GM12878 (cell line): ENCODE measurements at places on chromosomes 1 and 21. TPM values are rescaled to one million over a fixed set of nuclear protein-coding genes. Genes with fewer than 3 reads are reported as not detected.

The FOXD3 gene
- not detected in 2 replicates for total RNA-seq

The SIPA1L2 gene
- 0.05 and 0.18 TPM in 2 replicates for total RNA-seq

The FCRL3 gene
- 0.08 TPM in 1 of 2 replicates, not detected in the other for total RNA-seq

GRCh38 chr1:153610334-153610733 lies 2.6 kb downstream of the S100A16 start:
- no peak for DNase-seq

DNA sequence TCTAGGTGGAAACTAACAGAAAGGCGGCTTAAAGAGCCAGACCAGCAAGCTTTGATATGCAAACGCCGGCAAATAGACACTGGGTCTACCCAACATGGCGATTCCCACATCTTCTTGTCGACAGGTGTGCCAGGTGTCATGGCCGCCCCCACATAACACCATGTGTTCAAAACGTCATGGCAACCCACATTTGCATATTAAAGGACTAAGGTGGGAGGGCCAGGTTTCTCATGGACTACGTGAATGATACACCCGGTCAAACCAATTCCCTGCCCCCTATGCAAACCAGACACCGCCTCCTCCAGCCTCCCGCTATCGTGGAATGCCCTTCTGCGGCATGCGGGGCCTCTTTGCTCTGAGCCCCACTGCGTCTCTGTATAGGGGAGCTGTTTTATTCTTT lies 41.3 kb downstream of the ICOSLG start:
- no peak for DNase-seq

DNA sequence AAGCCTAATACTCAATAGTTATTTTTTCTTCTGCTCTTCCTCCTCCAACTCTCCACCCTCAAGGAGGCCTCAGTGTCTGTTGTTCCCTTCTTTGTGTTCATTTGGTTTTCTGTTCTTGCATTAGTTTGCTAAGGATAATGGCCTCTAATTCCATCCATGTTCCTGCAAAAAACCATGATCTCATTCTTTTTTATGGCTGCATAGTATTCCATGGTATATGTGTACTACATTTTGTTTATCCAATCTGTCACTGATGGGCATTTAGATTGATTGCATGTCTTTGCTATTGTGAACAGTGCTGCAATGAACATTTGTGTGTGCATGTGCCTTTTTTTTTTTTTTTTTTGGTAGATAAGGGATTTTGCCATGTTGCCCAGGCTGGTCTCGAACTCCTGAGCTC lies 6.7 kb downstream of the CENPF start:
- no peak for DNase-seq

DNA sequence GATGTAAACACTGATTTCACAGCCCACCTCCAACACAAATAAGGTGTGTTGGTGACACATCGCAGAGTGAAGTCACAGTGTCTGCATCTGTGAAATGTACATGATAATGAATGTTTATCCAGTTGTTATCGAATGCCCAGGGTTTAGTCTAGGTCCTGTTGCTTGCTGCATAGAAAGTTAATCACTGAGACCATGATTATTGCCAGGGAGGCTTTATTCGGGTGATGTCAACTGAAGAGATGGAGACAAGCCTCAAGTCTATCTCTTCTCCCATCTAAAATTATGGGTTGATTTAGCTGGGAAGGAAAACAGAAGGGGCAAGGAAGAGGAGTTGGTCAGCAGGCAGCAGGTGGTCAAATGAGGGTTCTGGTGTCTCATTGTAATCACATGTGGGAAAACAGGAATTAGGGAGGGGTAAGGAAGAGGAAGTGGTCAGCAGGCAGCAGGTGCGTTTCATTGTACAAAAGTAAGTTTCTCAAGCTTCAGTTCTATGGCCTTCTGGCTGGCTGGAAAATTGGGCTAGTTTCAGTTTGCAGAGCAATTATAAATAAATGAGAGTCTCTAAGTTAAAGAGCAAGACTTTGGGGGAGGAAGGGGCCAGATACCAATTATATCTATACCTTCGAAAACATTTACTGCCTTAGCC lies 146.3 kb upstream of the DNAH14 start:
- peak; percentile 72 for DNase-seq
